ENCODE measurements at places on chromosomes 5 and 9.

DNA sequence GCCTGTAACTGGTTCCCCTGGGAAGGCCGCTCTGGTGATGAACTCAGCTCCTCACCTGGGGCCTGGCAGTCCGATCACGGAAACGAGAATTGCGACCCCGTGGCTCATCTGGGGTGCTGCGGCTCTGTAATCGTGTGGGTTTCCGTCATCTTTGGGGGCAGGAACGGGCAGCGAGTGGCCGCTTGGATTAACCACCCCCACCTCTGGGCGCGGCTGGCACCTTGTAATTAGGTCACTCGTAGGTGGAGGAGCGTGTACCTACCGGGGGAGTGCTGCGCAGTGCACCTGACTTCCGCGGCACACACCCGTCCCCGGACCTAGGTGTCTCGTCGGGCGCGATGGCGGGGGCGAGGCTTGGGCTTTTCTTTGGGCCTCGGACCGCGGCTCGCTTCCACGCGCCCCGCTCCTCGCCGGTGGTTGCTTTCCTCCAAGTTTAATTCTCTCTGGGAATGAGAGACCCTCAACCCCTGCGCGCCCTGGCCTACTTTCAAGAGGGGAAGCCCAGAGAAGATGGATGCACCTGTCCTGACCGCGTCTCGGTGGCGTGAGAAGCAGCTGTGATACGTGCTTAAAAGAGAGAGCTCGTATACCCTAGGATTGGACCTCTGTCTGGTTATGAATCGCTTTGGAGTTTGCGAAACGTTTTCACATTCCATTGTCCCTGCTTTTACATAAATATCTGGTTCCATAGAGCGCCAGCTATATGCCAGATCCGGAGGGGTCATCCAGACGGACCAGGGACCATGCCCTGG, 744 bp upstream of the PPP2CA start:
- DNase-seq: peak; percentile 83

- DNase-seq: no peak
These were observed 4.0 kb downstream of the LCN2 start for GRCh38 chr9:128153060-128153946.

- DNase-seq: no peak
These were observed 47.6 kb upstream of the ADCY2 start for GRCh38 chr5:7348168-7348854.

- DNase-seq: no peak
These were observed 97.5 kb downstream of the MLLT3 start for GRCh38 chr9:20524776-20525175.

DNA sequence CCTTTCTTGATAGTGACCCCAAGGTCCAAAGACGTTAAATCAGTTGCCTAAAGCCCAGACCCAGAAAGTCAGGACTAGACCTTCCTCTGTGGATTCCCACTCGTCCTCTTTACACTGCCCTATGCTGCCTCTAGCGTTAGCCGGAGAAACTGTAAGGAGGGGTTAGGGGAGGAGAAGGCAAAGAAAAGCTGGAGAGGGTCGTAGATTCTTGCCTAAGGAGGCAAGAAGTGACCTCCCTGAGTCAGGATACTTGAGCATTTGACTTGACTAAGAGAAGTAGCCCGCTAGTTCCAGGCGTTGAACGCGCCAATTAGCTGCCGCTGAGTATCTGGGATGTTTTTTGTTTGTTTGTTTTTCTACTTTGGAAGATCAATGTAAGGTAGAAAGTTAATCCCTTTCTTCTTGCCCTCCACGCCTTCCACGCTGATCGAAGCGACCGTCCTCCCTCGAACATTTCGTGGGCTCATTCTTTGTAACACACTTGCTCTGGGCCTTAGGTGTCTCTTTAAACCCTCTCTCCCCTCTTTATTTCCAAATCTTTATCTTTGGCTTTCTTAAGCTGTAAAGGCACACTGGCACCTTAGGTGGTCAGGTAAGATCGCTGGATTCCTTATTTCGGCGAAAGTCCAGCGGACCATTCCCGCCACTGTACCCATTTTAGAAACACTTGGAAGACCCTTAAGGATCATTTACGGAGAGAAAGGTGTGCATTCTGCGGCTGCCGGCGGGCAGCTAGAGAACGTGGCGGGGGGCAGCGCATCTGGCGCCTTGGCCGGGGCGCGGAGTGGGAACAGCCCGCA, 5.1 kb upstream of the RGMB start:
- no peak for DNase-seq

DNA sequence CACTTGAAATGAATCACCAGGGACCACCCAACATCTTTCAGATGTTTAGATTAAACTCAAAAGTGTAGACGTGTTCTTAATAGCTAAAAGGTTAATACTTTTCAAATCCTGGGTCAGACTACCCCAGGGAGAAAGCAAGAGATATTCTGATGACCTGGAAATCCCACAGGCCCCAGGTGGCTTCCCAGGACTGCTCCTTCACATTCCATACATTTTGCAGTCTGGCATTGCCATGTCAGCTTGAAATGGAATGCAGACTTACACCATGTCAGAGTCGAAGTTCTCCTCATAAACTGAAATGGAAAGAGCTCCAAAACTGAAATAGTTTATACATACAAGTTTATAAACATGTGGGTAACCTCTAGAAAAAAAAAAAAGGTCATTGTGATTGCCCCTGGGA, 61.5 kb downstream of the TMEM167A start:
- no peak for DNase-seq

DNA sequence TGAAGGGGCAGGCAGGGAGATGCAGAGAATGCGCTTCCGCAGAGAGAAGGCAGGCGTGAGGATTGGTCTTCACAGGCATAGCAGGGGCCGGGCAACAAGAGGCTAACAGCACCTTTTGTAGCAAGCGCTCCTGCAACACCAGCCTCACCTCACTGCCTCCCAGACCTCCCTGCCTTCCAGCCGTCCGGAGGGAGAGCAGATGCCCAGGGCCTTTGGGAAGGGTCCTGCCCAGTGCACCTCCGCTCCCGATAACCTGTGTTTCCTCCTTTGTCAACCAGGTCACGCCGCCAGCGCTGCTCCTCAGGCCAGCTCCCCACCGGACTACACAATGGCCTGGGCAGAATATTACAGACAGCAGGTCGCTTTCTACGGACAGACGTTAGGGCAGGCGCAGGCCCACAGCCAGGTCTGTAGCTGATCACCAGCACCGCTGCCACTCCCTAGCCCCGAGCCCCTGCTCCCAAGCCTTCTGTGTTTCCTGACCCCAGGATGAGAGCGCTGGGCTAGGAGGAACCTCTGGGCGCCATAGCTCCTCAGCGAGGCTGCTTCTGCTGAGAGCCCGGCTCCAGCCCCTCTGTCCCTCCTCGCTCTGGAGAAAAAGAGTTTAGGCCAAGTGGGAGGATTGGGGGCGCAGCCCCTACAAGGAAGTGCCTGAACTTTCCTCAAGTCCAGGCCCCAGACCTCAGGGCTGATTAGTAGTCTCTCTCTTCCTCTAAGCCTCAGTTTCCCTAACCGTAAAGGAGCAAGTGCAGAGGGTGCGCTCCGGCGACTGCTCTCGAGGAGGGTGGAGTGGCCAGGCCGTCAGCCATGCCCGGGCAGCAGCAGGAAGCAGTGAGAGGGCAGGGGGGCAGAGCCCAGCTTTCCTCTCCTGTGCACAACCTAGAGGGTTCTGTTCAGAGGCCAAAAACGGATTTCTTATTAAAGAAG, 28.4 kb upstream of the PRDM12 start:
- DNase-seq: no peak

- no peak for DNase-seq
These were observed 1676.7 kb upstream of the CDH9 start for GRCh38 chr5:28714907-28715698.

GRCh38 chr9:116639251-116639741, 47.8 kb upstream of the TRIM32 start:
- no peak for DNase-seq

DNA sequence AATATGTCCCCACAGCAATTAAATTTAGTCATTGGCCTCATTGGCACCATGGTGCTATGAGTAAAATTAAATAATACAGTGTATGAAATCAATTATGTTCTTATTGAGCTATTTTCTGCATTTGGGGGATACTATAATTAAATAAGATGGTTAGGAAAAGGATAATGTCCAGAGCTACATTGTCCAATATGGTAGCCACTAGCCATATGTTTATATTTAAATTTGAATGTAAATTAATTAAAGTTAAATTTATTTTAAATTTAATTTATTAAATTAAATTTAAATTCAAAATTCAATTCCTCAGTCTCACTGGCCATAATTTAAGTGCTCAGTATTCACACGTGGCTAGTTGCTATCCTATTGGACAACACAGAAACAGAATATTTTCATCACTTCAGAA, 115.7 kb downstream of the SPATA31D1 start:
- DNase-seq: no peak

DNA sequence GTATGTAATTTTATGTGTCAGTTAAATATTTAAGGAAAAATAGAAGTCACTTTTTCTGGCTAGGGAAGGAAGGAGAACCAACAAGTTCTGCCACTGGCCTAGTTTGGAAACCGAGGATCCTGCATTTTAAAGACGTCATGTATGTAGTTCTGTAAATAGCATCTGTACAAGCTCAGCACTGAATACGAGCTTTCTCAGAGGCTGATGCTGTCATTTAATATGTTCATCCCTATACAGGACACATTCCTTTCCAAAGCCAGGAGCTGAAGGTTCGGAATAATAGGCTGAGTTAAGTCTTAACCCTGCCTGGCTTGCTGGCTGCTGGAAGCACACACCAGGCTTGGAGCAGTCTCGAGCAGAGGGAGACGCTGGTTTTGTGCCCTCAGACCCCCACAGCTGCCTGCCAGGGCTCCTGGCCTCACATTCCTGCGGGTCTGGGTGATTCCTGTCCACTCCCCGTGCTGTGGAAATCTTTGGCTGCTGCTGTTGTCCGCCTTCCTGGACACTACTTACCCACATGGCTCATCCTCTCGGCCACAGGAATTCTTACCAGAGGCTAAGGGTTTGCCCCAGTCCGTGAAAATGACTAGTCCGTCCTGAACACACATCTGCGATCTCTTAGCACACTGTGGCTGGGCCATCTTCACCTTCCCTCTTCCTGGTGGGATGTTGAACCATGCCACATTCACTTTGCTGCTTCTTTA, 36.6 kb downstream of the SLC46A2 start:
- DNase-seq: no peak

DNA sequence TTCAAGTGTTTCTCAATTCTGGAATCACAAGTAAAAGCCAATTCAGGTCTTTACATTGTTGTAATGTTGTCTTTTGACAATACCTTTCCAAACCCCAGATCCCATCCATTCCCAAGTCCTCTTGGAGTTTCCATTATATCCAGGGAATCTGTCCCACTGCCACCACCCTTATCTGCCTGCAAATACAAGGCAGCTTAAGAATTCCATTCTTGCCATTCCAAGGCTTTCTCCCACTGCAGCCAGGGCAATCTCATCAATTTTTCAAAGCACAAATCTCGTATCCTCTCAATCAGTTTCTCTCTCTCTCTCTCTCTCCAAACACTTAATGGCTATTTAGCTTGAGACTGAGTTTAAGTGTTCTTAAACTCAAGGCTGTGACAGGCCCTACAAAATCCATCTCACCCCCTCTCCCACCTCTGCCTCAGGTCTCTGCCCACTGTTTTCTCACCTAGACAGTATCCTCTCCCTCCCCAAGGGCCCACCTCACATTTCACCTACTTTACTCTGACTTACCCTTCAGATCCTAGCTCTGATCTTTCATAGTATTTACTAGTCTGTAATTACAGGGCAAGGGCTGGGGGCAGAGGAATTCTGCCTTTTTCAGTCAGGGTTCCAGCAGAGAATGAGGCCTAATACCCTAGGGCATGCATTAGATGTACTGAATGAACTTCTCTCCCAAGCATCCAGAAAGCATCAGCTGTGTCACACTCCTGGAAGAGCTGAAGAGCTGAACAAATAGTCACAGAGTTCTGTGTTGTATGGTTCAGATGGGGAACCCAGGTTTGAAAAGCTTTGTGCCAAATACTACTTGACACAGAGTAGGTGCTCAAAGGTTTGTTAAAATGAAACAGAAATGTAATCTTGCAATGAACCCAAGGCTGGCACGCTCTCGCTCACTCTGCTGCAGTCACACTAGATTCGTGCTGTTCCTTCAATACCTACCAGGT, 46.0 kb downstream of the RAPGEF1 start:
- DNase-seq: no peak

DNA sequence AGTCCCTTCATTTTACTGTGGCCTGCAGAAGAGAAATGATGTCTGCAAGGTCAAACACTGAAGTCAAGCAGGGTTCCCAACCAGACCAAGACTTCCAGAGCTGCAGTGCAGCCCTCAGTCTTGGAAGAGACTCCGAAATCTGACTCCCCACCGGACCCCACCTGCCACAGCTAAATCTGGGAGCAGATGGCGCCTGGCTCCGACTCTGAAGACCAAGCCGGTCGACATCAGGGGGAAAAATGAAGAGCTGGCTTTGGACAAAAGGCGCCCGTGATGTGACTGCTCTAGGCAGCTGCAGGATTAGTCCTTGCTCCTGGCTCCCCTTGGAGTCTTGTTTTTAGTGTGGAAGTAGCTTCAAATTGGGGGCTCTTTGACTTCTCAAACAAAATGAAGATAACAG, 72.4 kb upstream of the ZNF622 start:
- no peak for DNase-seq

DNA sequence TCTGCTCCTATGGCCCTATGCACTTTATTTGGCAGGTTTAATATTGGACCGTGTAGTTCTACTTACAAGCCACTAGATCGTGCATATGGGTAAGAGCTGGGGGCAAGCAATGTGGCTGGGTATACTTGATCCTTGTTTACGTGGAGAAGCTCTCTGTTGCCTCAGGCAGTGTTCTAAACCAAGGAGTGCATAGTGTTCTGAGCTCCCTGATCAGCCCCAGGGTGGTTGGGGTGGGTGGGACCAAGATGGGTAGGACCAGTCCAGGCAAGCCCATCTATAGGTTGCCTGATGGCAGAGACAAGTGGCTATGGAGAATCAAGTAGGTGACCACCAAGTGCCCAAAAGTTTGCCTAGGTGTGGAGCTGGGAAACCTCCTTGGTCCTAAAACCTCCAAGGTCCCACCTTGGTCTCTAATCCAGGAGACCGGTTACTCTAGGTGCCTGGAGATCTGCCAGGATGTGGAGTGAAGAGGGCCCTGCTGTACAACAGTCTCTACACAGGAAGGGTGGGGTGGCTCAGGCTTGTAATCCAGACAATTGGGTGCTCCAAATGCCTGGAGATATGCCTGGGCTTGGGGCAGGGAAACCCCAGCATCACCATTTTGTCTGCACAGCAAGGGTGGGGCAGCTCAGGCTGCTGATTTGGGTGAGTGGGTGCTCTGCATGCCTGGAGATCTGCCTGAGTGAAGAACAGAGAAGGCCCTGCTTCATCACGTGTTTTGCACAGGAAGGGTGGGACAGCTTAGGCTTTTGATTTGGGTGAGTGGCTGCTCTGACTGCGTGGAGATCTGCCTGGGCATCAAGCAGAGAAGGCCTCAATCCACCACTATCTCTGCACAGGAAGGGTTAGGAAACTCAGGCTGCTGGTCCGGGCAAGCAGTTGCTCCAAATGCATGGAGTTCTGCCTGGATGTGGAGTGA, 659.8 kb downstream of the TLE4 start:
- DNase-seq: no peak

GRCh38 chr5:13989832-13990231, 45.3 kb upstream of the DNAH5 start:
- no peak for DNase-seq

DNA sequence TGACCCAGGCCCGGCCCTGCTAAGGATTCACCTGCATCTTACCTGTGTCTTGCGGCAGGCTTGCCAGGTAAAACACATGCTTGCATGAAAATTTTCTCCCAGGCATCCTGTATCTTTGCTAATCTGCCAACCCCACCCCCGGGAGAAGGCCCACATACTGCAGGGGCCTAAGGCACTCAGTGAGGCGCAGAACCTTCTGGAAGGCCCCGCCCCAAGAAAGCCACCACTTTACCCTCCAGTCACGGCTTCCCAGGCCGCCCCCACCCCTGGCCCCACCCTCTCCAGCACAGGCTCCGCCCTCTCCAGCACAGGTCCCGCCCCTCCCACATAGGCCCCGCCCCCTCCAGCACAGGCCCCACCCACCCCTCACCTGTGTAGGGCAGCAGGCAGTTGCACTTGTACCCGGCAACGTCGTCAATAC, 29.8 kb upstream of the SEC16A start:
- DNase-seq: peak; percentile 22
